Osteocyte (in vitro differentiated cells): ENCODE measurements at places on chromosomes 13 and 19. TPM values are rescaled to one million over a fixed set of nuclear protein-coding genes. Genes with fewer than 3 reads are reported as not detected.

DNA sequence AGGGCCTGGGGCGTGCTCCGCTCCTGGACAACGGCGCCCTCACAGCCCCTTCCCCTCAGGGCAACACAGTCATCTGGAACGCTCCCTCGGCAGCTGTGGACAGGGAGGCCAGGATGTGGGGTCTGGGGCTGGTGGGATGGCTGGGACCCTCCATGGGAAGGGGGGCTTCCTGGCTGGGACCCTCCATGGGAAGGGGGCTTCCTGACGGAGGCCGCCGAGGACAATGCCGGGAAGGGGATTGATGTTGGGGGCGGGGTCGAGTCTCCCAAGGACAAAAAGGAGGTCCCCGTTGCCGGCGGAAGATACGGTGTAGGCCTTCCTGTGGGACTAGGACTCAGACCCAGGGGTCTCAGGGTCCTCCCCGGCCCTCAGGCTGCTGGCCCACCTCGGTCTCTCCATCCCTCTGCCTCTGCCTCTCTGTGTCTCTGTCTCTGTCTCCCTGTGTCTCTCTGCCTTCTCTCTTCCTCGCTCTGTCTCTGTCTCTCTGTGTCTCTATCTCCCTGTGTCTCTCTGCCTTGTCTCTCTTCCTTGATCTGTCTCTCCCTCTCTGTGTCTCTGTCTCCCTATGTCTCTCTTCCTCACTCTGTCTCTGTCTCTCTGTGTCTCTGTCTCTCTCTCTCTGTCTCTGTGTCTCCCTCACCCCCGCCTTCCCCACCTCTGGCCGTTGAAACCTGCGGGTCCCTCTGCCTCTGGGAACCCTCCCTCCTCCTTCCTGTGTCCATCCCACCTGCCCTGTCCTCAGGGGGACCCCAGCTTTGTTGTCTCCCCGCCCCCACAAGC, 2.7 kb upstream of the MADCAM1 start:
- no peak overlapping the region for H3K27ac ChIP-seq
- H3K27me3 ChIP-seq: peaks cover 8% of the 10 kb centered on the region
- DNase-seq: no peak
- peaks cover 11% of the 10 kb centered on the region for H3K4me1 ChIP-seq
- no peak overlapping the region for H3K4me3 ChIP-seq

- DNase-seq: no peak
- H3K27ac ChIP-seq: no peak overlapping the region
- no peaks in the 10 kb centered on the region for H3K27me3 ChIP-seq
- no peak overlapping the region for H3K4me3 ChIP-seq
Measured at GRCh38 chr19:11722414-11722813, 16.3 kb downstream of the ZNF823 start.

GRCh38 chr19:3970313-3970807, 539 bp downstream of the DAPK3 start:
- peak overlapping the region; percentile 97 for H3K4me3 ChIP-seq
- peaks cover 25% of the 10 kb centered on the region for H3K4me1 ChIP-seq
- peaks cover 12% of the 10 kb centered on the region for H3K36me3 ChIP-seq
- H3K27ac ChIP-seq: peak overlapping the region; percentile 96

GRCh38 chr13:49635599-49636433, 7.5 kb downstream of the ARL11 start:
- no peak for DNase-seq
- H3K4me1 ChIP-seq: no peaks in the 10 kb centered on the region
- no peaks in the 10 kb centered on the region for H3K36me3 ChIP-seq
- no peak overlapping the region for H3K4me3 ChIP-seq
- no peak overlapping the region for H3K27ac ChIP-seq

TUBB4A gene
- total RNA-seq: not detected in 2 replicates

ERVV-1 gene
- not detected in 2 replicates for total RNA-seq

LRG1 gene
- total RNA-seq: not detected in 2 replicates

GRCh38 chr13:76677043-76677442, 209.2 kb downstream of the KCTD12 start:
- no peak overlapping the region for H3K4me3 ChIP-seq
- no peak for DNase-seq
- peaks cover 3% of the 10 kb centered on the region for H3K27me3 ChIP-seq
- no peak overlapping the region for H3K27ac ChIP-seq
- no peaks in the 10 kb centered on the region for H3K4me1 ChIP-seq

DNA sequence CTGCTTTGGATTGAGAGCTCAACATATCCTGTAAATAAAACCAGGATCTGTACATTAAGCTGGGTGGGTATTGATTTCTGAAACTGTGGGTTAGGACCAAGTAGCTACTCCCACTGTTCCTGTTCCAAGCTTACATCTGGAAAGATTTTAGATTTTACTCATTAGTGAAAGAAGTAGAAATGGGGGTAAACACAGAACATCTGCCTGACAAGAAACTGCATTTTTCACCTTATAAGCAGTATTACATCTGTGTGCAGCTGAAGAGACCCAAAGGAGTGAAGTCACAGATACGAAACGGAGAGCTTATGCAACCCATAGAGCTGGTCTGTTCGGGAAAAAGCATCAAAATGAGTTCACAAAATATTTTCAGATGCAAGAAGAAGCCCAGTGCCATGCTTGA, 235.2 kb downstream of the SLITRK5 start:
- H3K4me3 ChIP-seq: no peak overlapping the region
- peaks cover 3% of the 10 kb centered on the region for H3K4me1 ChIP-seq
- no peaks in the 10 kb centered on the region for H3K36me3 ChIP-seq
- H3K27ac ChIP-seq: no peak overlapping the region
- H3K27me3 ChIP-seq: no peaks in the 10 kb centered on the region
- DNase-seq: no peak

F2RL3 gene
- 0.08 TPM in 1 of 2 replicates, not detected in the other for total RNA-seq

- no peaks in the 10 kb centered on the region for H3K27me3 ChIP-seq
- peaks cover 52% of the 10 kb centered on the region for H3K4me1 ChIP-seq
- H3K4me3 ChIP-seq: peak within 1 kb of the TSS; percentile 85
- no peaks in the 10 kb centered on the region for H3K36me3 ChIP-seq
Measured at GRCh38 chr13:42991898-42992763, at the start of gene EPSTI1. TSS of gene EPSTI1 (minus strand) at chr13:42992241. CDS start at chr13:42992165, 76 bp downstream.

GRCh38 chr13:33278913-33279312, 6.6 kb downstream of the STARD13 start:
- H3K4me1 ChIP-seq: peaks cover 92% of the 10 kb centered on the region
- H3K27me3 ChIP-seq: no peaks in the 10 kb centered on the region
- peak overlapping the region; percentile 92 for H3K27ac ChIP-seq
- no peak for DNase-seq
- peaks cover 40% of the 10 kb centered on the region for H3K36me3 ChIP-seq

DNA sequence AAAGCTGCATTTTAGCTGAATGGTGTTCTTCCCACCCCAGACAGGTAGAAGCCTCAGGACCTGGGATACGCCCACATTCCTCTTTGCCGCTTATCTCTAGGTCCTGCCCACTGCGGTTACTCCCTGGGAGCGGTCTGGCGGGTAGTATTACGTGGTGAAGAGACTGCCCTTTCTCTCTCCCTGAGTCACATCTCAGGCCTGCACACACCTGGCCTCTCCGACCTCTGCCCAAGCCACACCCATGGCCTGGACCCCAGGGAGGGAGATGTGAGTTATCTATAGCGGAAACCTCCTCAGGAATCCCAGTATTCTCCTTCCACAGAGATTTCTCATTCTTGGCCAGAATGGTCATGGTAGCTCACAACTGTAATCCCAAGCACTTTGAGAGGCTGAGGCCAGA, 17.3 kb downstream of the RHPN2 start:
- no peaks in the 10 kb centered on the region for H3K36me3 ChIP-seq
- no peaks in the 10 kb centered on the region for H3K27me3 ChIP-seq
- no peak overlapping the region for H3K27ac ChIP-seq
- DNase-seq: no peak
- no peak overlapping the region for H3K4me3 ChIP-seq

KLK10 gene
- not detected in 2 replicates for total RNA-seq

DNA sequence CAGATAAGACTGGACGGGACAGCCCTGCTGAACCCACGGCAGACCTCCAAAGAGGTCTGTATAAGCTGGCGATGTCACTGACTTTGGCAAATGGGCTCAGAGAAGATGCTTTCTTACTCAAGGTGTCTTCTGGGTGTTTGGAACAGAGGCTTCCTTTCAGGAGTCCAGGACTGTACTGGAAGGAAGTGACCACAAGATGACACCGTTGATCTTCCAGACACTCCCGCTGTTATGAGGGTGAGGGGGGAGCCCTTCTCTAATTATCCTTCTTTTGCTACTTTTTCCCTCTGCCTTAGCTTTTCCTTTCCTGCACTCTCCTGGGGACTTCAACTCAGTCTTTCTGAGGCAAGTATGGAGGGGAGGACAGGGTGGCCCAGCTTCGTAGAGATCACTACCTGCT, 65.2 kb upstream of the ZNF599 start:
- no peaks in the 10 kb centered on the region for H3K4me1 ChIP-seq
- H3K4me3 ChIP-seq: no peak overlapping the region
- H3K27me3 ChIP-seq: peaks cover 7% of the 10 kb centered on the region
- H3K27ac ChIP-seq: no peak overlapping the region

- no peaks in the 10 kb centered on the region for H3K4me1 ChIP-seq
- peaks cover 31% of the 10 kb centered on the region for H3K27me3 ChIP-seq
- no peak for DNase-seq
- H3K36me3 ChIP-seq: no peaks in the 10 kb centered on the region
- no peak overlapping the region for H3K27ac ChIP-seq
- no peak overlapping the region for H3K4me3 ChIP-seq
Measured at GRCh38 chr19:39676004-39676403, 20.3 kb downstream of the LGALS16 start.

DNA sequence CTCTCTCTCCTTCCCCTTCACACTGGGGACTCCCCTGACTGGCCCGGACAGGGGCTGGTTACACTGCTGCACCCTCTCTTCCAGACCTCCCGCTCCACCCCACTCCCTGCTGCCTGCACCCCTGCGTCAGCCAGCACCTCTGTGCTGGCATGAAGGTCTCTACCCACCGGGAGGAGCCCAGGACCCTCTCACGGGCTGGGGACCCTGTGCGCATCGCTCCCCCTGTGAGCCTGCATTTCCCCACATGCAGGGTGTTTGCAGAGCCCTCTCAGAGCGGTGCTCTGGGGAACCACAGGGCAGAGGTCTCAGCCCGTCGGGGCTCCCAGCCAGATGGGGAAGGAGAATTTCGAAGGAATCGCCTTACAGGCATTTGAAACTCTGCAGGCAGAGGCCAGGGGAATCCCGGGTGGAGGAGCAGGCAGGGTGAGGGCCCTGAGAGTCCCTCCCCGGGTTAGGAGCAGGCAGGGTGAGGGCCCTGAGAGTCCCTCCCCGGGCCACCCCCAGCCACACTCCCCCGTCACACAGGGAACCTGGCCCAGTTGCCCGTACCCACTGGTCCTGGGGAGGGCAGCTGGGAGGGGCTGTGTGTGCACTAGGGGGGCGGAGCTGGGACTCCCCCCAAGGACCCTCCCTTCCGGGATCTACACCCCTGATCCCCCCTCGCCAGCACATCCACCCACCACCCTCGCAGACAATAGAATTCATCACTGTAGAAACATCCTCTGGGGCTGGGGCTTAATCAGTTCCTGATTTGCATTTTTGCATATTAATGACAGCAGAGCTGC, 16.3 kb upstream of the TCF3 start:
- H3K4me3 ChIP-seq: no peak overlapping the region
- peaks cover 30% of the 10 kb centered on the region for H3K27me3 ChIP-seq
- no peaks in the 10 kb centered on the region for H3K36me3 ChIP-seq
- H3K4me1 ChIP-seq: peaks cover 14% of the 10 kb centered on the region
- H3K27ac ChIP-seq: no peak overlapping the region
- DNase-seq: no peak

DPF1 gene
- total RNA-seq: 0.63 and 2.2 TPM in 2 replicates

- no peak for DNase-seq
- peaks cover 27% of the 10 kb centered on the region for H3K36me3 ChIP-seq
- no peak overlapping the region for H3K4me3 ChIP-seq
- peak overlapping the region; percentile 68 for H3K27ac ChIP-seq
Measured at GRCh38 chr13:113545455-113545930, 39.1 kb upstream of the TFDP1 start.

SHISA7 gene
- not detected in 2 replicates for total RNA-seq

DNA sequence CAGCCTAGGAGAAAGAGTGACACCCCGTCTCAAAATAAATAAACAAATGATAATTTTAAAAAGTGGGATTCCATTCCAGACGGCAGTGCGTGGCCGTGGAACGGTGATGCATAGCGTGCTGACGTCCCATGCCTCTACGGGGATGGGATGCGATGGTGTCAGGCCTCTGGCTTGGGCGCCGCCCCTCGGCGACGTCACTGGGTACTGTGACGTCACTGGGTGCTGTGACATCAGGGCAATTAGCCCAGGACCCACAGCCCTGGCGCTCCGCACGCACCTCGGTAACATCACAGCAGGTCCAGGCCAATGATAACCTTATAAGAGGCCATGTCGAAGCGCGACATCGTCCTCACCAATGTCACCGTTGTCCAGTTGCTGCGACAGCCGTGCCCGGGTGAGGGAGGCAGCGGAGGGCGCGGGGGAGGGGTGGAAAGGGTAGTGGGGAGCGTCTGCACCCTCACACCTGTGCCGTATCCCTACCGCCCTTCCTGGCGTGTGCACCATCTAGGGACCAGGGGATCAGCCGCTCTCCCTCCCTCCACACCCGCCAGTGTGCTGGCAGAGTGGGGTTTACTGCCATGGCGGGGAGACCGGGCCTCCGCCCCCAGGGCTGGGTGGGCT, at the start of gene GAPDHS:
GAPDHS (plus strand) TSS at position 256 of the 621 bp plus-strand sequence; CDS start at position 328, 72 bp downstream.
- peaks cover 6% of the 10 kb centered on the region for H3K27me3 ChIP-seq
- H3K27ac ChIP-seq: no peak within 1 kb of the TSS
- no peaks in the 10 kb centered on the region for H3K36me3 ChIP-seq
- no peak within 1 kb of the TSS for H3K4me3 ChIP-seq
